ENCODE measurements at places on chromosomes 1 and 21.
A peak's percentile ranks its signal among the peaks of the same experiment; 100 is the strongest.

DNA sequence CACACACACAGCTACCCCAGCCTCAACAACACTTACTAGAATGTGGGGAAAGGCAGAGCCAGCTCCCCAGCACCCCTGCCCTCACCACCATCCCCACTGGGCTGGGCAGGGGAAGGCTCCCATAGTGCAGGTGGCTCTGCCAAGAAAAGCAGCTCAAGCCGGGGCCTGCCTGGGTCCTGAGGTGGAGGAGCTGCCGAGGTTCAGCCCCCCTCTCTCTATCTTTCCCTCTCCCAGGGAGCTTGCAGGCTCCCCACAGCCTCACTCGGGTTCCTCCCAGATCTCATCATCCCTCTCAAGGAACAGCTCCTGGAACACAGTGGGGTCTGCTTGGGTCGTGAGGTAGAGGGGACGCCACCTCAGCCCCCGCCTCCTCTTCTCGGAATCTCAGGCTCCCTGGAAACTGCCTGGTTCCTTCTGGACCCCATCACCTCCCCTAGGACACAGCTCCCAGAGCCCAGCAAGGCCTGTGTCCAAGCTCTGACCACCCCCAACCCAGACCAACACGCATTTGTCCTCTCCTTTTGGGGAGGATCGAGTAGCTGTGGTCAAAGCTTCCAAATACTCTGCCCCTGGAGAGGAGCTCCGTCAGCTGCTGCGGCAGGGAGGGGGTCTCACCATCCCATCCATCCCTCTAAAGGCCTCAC is 704 bp downstream of the S100A16 start:
- no peak for DNase-seq

GRCh38 chr1:46110521-46110920 is 21.9 kb downstream of the PIK3R3 start:
- DNase-seq: no peak

- DNase-seq: no peak
These were observed 941 bp upstream of the C1orf21 start for GRCh38 chr1:184385865-184386311.

- DNase-seq: peak; percentile 89
These were observed 163.3 kb downstream of the DHRS3 start for GRCh38 chr1:12454406-12455391.

DNA sequence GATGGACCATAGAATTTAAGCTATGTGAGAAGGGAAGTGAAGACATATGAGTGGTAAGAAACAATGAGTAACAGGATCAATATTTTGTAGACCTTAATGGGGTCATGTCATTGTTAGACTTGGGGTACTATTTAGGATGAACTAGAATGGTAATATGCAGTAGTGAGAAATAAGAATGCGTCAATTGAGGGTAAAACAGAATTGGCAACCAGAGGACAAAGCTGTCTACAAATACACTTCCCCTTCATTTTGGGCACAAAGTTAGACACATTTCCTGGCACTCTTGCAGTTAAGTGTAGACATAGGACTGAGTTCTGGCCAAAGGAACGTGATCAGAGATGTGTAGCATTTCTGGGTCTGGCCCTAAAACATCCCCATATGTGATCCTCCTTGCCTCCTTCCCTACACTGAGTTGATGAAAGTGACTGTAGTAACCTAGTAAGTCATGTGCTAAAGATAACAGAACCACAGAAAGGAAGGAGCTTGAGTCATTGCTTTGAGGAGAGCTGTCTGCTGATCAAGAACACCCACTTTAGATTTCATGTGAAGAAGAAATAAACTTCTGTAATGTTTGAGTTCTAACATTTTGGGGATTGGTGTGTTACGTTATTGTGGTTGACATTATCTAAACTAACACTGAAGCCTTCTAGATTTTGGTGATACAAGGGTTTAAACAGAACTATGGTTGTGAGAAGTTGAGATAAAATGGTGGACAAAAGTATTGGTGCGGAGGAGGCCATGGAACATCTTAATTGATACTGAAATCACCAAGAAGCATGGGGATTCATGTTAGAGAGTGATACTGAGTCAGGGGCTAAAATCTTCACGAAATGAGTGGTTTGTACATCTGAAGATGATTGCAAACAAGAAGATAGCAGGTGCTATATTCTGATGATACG is 41.7 kb downstream of the CD55 start:
- peak; percentile 88 for DNase-seq

DNA sequence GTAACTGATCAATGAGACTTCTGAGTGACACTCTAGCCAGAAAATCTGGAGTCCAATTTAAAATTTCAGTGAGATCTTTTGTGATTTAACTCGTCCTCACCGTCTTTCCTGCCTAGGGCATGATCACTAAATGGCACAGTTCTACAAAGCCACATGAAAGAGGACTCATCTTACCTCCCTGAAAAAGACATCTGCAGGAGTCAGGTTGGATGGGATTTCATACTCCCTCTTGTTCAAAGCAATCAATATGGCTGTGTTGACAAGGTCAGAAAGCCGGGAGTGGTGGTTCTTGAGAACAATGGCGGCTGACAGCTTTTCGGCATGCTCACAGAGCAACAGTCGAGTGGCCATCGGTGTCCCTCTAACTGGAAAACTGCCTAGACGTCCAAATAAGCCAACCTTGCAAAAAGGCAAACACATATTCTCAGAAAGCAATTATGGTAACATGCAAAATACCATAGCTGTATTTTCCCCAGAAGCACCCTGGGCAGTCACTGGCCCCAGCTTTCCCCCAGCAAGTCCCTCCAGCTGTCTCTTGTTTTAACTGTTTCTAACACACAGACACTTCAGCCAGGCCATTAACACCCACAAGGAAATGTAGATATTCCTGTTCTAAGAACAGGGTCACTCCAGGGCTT is 36.6 kb upstream of the ACTA1 start:
- no peak for DNase-seq

DNA sequence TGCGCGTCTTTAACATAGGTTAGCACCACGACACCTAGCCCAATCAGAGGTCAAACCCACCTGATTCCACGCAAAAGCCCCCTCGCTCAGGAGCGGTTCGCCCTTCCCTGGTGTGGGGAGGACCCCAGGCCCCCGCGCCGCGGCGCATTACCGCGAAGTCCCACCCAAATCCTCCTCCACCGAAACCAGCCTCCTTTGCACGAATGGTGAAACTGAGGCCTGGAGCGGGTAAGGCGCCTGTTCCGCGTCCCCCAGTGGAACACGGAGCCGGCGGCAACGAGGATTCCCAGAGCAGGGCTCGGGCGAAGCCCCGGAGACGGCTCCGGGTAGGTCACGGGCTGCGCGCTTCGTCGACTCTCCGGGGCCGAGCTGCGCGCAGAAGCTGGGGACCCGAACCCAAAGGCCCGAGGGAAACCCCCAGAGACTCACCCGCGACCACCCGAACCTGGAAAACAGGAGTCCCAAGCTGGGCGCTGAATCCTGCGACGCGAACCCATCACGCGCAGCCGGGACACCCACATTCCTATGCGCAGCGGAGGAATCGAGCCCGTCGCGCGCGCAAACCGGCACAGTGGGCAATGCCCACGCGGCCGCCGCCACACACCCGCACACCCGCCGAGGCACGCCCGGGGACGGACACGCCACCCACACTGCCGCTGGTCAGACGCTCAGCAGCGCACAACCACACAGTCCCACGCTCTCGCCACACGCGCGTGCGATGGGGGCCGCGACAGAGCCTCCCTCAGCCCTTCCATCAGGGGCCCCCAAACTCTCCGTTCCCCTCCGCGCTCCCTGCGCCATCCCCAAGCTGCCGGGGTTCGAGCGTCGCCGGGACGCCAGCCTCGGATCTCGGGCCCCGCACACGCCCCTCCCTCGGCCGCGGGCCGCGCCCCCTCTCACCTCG is 507 bp downstream of the GLIS1 start:
- DNase-seq: peak; percentile 11

- DNase-seq: no peak
These were observed 169.8 kb upstream of the ARHGEF16 start for GRCh38 chr1:3284691-3285090.

DNA sequence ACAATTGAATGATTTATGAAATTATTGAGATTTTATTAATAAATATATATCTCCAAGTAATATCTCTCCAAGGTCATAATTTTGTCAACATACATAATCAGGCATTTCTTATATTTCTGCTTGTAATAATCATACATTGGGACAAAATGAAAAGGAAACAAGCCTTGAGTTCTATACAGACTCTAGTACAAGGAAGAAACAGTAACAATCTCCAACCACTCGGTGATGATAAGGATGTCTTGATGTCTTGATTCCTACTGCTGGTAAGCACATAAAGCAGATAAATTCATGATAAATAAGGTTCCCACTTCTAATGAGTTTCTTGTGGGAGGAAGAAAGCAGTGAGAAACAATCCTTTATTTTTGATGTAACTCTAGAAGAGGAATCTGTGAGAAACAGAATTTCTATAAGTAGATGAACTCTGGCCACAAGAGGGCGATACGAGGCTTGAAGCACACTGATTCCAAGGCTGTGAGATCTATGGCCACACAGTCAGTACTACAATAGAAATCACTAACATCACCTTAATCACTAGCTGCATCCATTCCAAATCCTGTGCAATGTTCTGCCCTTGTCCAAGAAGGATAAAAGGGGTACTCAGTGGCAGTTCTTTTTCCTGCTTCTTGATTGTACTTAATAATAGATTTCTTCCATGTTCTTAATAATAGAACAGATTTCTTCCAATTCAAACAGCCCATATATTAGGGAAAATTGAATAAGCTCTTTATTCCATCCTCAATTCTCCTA is 41.4 kb upstream of the LRRC8B start:
- peak; percentile 72 for DNase-seq

GRCh38 chr1:40421431-40422384 is 28.6 kb upstream of the ZFP69B start:
- no peak for DNase-seq

DNA sequence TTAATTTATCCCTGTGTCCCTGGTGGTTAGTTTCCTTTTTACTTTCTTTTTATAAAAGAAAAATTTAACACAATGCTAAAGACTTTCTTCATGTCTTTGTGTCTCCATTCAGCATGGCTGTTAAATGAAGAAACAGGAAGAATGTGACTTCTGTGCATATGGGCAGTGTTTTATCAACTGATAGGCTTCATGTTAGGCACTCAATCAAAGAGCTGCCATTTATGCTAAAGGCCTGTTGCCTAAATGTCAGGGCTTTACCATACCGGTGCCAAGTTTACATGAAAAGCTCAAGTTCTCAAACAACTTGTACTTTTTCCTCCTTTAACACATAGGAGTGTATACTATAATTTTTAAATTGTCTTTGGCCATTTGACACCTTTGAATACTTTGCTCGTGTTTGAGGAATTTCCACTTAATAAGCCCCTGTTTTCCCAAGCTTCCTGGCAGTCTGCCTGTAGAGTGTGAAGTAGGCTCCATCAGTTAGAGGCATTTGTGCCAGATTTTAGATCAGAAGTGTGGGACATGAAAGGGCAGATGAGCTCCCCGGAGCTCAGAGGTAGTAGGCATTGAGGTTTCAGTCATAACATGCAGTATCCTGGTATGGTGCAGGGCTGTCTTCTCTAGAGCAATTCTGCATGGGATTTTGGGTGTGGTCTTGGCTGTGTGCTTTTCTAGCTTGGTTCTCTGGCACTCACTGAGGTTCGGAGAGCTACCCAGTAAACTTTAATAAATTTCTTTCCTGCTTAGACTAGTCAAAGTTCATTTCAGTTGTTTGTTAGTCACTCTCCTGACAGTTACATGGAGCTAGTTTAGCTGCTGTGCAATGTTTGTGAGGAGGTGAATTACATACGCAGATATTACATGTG is 119.0 kb downstream of the LEPR start:
- DNase-seq: no peak

DNA sequence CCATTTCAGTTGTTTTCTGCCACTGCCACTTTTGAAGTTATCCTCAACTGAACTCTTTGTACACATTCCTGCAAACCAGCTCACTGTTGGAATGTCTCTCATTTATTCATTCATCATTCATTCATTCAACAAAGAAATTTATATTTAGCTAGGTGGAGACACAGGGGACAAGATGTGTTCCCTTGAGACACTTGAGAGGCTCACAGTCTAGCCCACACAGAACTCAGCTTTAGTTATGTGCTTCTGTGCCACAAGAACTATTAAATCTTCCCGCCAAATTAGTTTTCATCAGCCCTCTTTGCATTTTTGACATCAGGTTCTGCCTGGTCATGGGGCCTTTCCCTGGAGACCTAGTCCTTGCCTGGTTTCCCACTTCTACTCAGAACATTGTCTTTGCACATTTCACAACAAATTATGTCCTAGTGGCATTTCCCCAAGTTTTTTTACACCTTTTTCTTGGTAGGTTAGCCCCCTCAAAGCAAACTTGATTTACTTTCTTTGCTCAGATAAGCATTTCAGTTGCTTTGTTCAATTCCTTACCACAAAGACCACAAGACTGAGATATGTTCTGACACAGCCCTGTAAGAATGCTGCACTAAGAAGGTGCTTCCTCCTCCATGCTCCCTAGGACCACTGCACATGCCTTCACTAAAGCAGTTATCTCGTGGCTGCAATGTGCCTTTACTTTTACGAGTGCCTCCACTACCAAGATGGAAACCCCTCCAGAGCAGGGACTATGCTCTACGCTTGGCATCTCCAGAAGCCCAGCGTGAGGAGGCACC is 31.0 kb downstream of the ILDR2 start:
- DNase-seq: peak; percentile 97

GRCh38 chr1:27600498-27601175 is 3.3 kb downstream of the AHDC1 start:
- no peak for DNase-seq

GRCh38 chr1:177340601-177341067 is 169.9 kb downstream of the BRINP2 start:
- no peak for DNase-seq

- DNase-seq: peak; percentile 88
These were observed 501.4 kb upstream of the USP24 start for GRCh38 chr1:55716610-55717009.

GRCh38 chr1:171742577-171742922 is 685 bp upstream of the VAMP4 start:
- DNase-seq: no peak

- DNase-seq: no peak
These were observed 98.7 kb upstream of the DAB1 start for GRCh38 chr1:57522575-57522974.

GRCh38 chr1:218330043-218330623 is 15.0 kb upstream of the TGFB2 start:
- DNase-seq: peak; percentile 39

DNA sequence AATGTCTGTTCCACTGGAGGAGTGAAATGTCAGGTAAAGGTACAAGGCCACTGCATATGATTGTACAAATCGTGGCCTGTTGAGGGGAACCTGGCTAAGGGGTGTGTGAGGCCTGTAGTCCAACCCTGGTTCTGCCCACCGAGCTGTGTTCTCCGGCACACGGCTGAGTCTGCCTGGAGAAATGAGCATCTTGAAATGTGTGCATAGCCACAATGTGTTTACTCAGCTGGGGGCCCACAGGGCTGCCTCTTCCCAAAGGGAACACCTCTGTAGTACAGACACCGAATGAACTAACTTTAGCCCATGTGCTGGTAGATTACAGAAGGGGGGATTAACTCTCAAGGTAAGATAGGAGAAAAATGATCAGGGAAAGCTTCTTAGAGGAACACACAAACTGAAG is 30.2 kb downstream of the AK4 start:
- no peak for DNase-seq

- DNase-seq: peak; percentile 57
These were observed 153.3 kb downstream of the NR5A2 start for GRCh38 chr1:200180821-200181220.

- DNase-seq: no peak
These were observed 21.3 kb downstream of the UBASH3A start for GRCh38 chr21:42424914-42425541.

Measured in amniotic epithelial cell (primary cell).